ENCODE measurements at places on chromosomes 6 and 20.

DNA sequence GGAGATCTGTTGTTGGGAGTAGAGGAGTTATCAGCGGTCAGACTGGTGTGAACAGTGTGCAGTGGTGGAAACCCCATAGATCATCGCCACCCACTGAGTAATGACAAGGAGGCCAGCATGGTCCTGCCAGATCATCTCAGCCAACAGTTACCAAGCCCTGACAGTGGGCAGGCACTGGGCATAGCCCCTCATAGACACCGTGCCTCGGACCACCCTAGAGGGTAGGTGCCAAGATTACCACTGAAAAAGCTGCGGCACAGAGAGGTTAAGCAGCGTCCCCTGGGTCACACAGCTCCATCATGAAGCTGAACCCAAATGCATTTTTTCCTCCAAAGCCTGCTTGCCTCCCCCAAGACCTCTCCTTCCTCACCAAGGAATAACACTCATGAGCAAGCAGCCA lies 21.5 kb upstream of the BMP7 start:
- DNase-seq: no peak

- DNase-seq: no peak
Measured at GRCh38 chr20:32327087-32327681, 30.9 kb upstream of the ASXL1 start.

DNA sequence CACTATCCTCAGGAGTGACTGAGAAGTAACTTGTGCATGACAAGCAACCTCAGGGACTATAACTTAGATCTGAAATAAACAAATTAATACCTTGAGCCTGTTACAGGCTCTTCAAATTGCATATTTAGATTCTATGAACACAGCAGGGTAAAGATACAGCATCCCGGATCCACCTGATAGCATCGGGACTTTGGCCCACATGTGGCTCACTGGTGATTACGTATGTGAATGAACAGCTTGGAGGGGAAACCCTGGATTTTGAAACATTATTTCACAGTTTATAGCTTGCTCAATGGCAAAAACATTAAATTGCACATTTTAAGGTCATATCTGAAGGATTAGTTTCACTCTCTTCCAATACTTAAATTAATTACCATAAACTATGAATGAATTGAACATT lies 133.2 kb downstream of the KHDRBS2 start:
- no peak for DNase-seq

- no peak for DNase-seq
Measured at GRCh38 chr6:142945049-142945445, at the start of gene HIVEP2. TSS of gene HIVEP2 (minus strand) at chr6:142945176. CDS start at chr6:142774738, 170,438 bp downstream.

DNA sequence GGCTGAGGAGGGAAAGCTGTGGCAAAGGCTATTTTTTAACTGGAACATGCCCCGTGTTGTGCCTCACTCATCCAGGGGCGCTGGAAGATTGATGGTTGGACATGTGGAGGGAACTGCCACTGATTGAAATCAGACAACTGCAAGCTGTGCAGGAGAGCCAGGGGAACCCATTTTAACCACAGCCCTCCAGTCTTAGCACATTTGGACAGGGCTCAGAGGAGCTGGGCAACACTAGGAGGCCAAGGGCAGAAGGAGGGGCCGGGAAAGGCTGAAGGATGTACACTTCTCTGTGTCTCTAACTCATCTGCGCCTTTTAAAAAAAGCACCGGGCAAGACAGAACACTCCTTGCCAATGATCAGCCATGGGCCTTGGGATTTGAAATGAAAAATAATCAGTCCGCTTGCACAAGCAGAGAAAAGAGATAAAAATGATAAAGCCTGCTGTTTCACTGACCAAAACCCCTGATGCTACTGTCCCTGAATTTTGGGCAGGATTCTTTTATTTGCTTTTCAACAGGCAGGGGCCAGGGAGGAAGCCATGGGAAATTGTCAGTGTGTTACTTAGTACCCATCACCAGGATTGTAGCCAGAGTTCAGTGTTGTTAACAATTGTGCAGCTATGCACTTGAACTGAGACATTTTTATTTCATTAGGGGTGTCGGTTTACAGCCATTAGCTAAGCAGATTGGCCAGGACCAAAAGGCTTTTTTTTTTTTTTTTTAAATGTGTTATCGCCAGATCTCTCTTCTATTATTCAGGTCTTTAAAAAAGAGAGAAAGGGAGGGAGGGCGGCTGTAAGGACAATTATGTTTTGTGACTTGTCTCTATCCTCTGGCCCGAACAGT lies 109.3 kb upstream of the EYA4 start:
- DNase-seq: no peak

- no peak for DNase-seq
Measured at GRCh38 chr6:19181211-19181610, 656.0 kb upstream of the ID4 start.

GRCh38 chr6:167409694-167410093 lies 84.8 kb downstream of the TTLL2 start:
- no peak for DNase-seq

DNA sequence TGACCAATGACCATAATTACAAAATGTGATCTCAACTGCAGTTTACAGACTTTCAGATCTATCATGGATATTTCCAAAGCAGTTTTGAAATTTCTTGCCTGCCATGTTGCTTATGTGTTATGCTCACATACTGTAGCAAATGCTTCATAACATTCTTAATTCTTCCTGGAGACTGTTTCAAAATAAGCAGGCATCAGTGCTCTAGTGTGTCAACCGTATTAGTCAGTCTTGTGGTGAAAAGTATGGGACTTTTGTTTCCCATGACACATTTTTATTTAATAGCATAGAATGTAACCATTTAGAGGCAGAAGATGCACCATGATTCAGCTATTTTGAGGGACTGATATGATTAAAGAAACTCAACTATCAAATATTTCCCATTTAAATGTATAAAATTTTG lies 1.7 kb downstream of the POPDC3 start:
- no peak for DNase-seq

GRCh38 chr6:136015531-136015930 lies 164.0 kb downstream of the PDE7B start:
- DNase-seq: no peak

GRCh38 chr6:158920311-158920905 lies 79.6 kb downstream of the RSPH3 start:
- DNase-seq: no peak

DNA sequence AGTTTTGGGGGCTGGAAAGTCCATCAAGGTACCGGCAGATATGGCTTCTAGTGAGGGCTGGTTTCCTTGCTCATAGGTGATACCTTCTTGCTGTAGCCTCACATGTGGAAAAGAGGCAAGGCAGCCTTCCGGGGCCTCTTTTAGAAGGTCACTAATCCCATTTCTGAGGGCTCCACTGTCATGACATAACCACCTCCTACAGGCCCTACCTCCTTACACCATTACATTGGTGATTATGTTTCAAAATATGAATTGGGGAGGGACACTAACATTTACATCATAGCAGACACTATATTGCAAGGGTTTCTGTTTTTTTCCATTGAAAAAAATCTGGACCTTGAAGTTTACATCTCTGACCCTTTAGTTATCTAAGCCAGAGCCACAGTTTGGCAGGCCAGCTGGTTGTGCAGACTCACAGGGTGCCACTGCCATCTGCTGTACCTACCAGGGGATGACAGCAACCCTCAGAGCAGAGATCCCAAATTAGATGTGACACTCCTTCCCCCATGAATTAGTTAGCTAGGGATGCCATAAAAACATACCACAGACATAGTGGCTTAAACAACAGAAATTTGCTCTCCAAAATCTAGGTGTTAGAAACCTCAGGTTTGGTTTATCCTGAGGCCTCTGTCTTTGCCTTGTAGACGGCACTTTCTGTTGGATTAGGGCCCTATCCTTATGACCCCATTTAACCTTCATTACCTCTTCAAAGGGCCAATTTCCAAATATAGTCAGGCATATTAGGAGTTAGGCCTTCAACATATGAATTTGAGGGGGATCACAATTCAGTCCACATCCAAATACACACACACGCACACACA lies 166.4 kb upstream of the RNF217 start:
- DNase-seq: no peak

GRCh38 chr6:169265486-169266131 lies 12.0 kb upstream of the THBS2 start:
- DNase-seq: no peak

DNA sequence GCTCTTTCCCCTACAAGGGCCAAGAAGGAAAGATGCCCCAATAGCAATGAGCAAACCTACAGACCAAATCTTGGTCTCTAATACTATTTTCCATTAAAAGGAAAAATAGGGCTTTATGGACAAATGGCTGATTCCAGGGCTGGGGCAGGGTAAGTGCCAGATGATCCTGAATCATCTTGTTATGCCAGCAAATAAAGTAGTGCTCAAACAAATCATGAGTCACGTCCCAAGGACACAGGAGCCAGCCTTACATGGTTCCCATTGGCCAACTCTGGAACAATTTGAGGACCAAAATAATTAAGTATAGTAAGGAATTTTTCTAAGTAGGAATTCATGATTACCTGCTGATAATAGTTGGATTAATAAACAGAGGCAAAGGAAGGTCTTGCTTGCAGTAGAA lies 53.2 kb upstream of the NKX2-4 start:
- no peak for DNase-seq

- DNase-seq: no peak
Measured at GRCh38 chr6:11392778-11393507, 144.6 kb upstream of the TMEM170B start.

DNA sequence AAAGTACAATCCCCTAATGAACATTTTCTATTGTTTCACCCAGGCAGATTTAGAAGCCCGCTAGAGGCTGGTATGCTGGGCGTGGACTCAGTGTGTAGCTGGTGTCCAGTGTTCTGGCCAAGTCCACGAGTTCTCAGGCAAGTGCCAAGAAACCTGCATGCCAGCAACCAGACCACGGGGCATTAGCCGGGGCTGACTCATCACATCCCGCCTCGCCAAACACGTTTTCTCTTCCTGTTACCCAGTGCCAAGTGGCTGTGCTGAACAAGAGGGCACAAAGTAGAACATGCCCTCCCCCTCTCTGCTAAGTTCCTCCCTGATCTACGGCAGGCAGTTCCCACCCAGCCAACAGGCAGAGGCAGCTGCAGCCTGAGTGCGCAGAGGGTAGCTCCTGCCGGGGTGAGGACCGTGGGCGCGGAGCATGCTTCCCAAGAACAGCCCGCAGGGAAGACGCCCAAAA lies 29.6 kb downstream of the RAMACL start:
- DNase-seq: no peak

Measured in NT2/D1 (cell line).